RPMI8226 (cell line): ENCODE measurements at places on chromosomes 16 and 17.

- DNase-seq: no peak
Observed at GRCh38 chr16:22668318-22668717, 145.6 kb upstream of the HS3ST2 start.

- no peak for DNase-seq
Observed at GRCh38 chr16:70391881-70392481, 45.3 kb downstream of the DDX19A start.

- no peak for DNase-seq
Observed at GRCh38 chr16:82129881-82130280, 40.1 kb downstream of the MPHOSPH6 start.

GRCh38 chr17:1434150-1434549 is 21.9 kb downstream of the CRK start:
- no peak for DNase-seq

- DNase-seq: no peak
Observed at GRCh38 chr16:49003022-49003421, 278.6 kb downstream of the CBLN1 start.

DNA sequence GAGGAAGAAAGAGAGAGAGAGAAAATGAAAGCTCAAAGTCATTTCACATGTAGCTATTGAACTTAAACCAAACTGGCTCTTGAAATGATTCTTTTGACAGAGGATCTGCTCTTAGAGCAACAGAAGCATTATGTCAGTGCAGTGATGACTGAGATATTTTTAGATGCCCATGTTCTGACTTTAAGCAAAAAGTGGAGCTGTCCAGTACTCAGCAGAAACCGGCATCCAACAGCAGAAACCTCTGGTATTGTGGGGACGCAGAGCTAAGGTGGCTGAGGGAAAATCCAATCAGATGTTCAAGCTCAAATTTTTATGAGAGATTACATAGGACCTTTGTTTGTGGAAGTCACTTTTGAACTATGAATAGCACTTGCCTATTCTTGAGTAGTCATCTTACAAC is 69.8 kb upstream of the ANKFN1 start:
- no peak for DNase-seq

GRCh38 chr17:41284043-41284442 is 8.5 kb downstream of the KRTAP9-7 start:
- DNase-seq: no peak
